ENCODE measurements at places on chromosomes 12 and 14.

DNA sequence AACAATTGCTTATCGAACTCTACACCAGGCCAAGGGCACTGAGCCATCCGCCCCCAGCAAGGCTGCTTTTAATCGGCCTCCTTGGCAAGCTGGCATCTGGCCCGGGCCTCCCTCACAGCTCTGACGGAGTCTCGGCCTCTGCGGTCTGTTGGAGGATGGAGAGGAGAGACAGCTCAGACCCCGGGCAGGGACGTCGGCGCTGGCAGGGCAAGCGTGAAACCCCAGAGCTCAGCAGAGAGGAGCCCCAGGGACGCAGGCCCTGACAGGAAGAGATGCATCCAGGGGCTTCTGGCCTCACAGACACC is 17.5 kb downstream of the CAMKK2 start:
- no peak for DNase-seq

GRCh38 chr14:72547999-72548398 is 345.9 kb downstream of the DPF3 start:
- DNase-seq = peak; percentile 34

GRCh38 chr14:76697246-76697905 is 63.9 kb upstream of the VASH1 start:
- DNase-seq = no peak

DNA sequence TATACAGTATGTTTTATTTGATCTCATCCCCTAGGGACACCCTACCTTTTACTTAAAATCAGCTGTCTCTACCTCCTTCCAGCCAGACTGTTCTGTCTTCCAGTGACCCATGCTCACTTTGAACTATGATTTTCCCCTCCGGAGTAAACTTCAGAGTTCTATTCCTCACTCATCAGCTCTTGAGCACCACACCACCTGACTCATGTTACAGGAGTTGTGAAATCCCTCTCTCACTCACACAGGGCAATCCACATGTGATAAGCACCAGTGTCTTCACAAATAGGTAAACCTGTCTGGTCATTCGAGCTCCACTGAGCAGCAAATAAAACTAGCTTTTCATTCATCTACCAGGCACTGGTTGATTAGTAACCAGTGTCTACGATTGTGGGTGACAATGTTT is 177.3 kb upstream of the BMP4 start:
- DNase-seq = no peak

GRCh38 chr12:102702447-102703114 is 214.5 kb downstream of the PAH start:
- DNase-seq = no peak

All from right lobe of liver (tissue), 6 donors.